Stimulated activated CD8-positive, alpha-beta memory T cell treated with anti-CD3 and anti-CD28 coated beads, Interleukin-15, amount 100 ng/mL, for 1 hour (primary cell): ENCODE measurements at places on chromosomes 5 and 9.
A peak's percentile ranks its signal among the peaks of the same experiment; 100 is the strongest.

DNA sequence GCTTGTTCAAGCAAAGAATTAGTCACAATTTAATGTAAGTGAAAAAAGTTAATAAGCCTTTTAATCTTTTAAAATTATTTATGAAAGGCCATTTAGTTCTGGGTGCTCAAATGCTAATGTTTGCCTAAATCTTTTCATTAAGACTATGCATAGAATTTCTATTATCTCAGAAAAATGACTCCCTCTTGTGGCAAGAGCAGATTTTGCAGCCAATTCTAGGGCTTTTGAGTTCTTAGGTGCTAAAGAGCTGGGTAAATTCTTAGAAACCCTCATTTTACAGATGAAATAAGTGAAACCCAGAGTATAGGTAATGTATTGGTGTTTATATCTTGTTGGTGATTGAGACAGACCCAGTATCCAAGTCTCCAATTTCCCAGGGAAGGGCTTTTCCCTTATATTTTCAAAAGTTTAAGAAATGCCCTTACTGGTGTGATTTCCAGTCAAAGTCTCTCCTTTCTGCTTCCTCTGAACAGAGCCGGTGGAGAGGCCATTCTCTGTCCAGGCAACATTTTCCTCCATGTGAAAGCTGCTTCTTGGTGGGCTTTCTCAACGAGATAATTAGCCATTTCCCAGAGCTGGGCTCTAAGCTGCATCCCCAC is 24.1 kb upstream of the PCSK5 start:
- peak; percentile 22 for DNase-seq

DNA sequence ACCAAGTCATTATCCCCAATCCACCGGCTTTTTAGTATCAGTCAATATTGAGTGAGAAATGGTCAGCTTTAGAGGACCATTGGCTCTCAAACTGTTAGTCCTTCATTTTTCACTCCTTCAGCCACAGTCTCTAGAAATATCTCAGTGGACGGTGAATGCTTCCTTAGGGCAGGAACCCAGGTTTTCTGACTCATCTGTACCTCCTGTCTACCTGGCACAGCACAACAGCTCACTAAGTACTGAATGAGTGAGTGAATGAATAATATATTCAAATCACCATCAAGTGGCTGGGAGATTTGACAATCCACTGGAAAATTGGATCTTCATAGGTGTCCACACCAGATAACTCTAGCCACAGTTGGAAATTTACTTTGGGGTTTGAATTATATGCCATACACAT is 609.5 kb upstream of the CLINT1 start:
- no peak for DNase-seq

- DNase-seq = no peak
Observed at GRCh38 chr5:169350016-169350415, 49.1 kb upstream of the SLIT3 start.

DNA sequence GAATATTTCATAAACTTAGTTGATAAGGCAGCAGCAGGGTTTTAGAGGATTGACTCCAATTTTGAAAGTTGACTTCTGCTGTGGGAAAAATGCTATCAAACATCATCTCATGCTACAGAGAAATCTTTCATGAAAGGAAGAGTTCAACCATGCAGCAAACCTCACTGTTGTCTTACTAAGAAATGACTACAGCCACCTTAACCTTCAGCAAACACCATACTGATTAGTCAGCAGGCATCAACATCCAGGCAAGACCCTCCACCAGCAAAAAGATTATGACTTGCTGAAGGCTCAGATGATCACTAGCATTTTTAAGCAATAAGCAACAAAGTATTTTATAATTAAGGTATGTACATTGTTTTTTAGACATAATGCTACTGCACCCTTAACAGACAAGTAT is 7.6 kb downstream of the TMEM174 start:
- DNase-seq = no peak

DNA sequence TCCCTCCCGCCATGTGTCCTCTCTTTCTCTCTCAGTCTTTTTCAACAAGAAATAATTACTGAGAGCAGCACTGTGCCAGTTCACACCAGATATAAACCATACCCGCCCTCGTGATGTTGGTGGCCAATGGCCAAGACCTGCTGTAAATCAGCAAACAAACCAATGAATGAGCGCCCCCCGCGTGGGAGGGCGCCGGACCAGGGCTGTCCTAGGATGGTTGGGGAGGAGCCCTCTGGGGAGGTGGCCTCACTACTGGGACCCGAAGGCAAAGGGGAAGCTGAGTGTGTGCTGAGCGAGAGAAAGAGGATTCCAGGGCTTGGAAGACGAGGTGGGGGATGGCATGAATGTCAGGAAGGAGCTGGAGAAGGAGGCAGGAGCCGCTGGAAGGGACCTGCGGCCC is 51.2 kb upstream of the BARHL1 start:
- DNase-seq = no peak

DNA sequence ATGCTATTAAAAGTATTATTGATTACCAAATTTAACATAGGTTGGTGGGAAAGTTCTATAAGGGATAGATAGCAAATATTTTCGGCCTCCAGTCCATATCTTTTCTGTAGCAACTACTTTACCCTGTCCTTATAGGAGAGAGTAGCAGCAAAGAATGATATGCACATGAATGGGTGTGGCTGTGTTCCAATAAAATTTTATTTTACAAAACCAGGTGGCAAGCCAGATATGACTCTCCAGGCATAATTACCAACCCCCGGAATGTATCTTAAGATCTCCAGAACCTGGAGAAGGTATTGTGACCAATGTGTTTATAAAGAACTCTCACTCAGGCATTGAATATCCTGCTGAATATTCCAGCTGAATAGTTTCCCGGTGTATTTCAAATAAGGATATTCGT is 1461.2 kb downstream of the MAT2B start:
- no peak for DNase-seq

- no peak for DNase-seq
Observed at GRCh38 chr5:115686738-115687074, 60.9 kb upstream of the TMED7 start.

DNA sequence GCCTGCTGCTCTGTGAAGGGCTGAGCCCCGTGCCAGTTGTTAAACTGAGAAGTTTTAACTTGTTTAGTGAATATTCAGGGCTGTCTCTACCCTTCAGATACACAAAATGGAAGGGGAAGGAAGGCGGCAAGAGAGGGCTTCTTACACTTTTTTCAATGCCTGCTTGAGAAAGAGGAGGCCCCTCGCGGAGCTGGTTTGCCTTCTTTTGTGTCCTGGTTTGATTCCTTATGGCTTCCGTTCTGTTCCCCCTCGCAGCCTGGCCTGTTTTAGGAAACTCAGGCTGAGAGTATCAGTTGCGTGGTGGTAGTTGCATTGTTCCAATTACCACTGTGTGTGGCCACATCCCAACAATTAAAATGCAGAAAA is 1.0 kb downstream of the FAM53C start:
- no peak for DNase-seq

- DNase-seq = no peak
Observed at GRCh38 chr5:178372142-178372571, 139.6 kb upstream of the PHYKPL start.

- no peak for DNase-seq
Observed at GRCh38 chr5:116237917-116238500, 153.2 kb downstream of the COMMD10 start.

- no peak for DNase-seq
Observed at GRCh38 chr5:154993461-154993860, 20.1 kb upstream of the KIF4B start.

DNA sequence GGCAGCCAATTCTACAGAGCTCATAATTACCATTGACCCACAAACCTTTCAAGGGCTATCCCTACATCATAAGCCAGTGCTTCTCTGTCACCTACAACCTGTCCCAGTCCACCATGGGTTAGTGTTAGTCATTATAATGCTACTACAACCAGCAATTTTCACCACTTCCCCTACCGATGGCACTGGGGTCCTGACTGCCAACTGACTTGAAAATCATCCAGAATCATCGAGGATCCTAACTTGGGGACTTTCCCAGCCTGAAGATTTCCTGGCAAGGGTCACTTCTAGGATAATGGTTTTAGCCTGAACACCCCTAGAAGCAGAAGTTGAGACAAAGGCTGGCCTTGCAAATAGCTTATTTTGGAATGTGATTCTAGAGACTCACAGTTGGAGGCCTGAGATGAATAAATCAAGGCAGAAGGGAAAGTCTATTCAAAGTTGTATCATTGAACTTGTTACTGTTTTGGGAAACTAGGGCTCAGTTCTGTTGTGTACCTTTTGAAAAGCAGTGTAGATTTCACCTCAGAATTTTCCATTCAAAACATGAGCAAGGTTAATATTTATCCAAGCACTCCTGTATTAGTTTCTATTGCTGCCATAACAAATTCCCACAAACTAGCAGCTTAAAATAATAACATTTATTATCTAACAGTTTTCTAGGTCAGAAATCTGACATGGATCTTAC is 633.0 kb downstream of the LRRC70 start:
- DNase-seq = no peak

GRCh38 chr9:17810728-17811571 is 232.1 kb downstream of the SH3GL2 start:
- no peak for DNase-seq

GRCh38 chr9:97536480-97536879 is 35.0 kb downstream of the TMOD1 start:
- no peak for DNase-seq

GRCh38 chr9:124812441-124812876 is 35.5 kb downstream of the OLFML2A start:
- DNase-seq = no peak

DNA sequence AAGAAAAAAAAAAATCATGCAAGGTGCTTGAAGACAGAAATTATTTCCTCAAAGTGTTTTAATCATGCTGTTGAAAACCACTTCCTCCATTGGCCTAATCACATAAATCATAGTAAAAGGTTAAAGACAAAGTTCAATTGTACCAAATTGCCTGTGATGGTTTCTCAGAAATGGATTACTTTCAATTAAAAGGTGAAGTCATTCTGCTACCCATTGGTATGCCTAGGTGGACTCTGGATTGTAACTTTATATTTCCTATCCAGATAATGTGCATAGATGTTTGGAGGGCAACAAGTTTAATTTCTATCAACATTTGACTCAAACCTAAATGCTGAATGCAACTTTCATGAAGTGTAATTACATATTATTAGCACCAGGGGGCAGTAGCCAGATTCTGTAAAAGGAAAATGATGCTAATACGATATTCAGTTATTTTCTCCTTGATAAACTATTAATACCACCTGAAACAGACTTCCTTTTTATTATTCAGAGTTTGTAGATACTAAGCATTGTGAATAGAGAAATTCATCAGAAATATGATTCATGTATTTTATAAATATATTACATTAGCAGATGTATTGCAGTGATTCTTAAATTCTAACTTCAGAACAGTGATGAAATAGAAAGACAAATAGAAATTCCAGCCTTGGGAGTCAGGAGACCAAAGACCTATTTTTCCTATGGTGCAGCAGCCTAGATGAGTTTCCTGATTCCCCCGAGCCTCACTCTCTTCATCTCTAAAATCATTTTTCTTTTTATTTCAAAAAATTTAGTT is 148.2 kb downstream of the CAAP1 start:
- DNase-seq = no peak

- no peak for DNase-seq
Observed at GRCh38 chr5:10229306-10230048, 20.2 kb downstream of the ATPSCKMT start.

- DNase-seq = no peak
Observed at GRCh38 chr9:36632892-36633291, 60.2 kb downstream of the MELK start.

DNA sequence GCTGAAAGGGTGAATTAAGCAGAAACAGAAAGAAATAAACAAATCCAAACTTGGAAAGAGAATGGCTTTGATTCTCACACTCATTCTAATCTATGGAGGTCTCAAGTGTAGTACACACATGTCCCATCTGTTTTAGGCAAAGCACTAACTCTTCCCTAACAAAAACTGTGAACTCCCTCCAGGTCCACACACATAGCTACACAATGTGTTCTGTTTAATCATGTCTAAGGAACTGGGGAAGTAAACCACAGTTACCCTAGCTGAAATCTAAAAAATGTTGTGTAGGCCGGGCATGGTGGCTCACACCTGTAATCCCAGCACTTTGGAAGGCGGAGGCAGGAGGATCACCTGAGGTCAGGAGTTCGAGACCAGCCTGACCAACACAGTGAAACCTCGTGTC is 118.7 kb upstream of the FST start:
- DNase-seq = no peak

DNA sequence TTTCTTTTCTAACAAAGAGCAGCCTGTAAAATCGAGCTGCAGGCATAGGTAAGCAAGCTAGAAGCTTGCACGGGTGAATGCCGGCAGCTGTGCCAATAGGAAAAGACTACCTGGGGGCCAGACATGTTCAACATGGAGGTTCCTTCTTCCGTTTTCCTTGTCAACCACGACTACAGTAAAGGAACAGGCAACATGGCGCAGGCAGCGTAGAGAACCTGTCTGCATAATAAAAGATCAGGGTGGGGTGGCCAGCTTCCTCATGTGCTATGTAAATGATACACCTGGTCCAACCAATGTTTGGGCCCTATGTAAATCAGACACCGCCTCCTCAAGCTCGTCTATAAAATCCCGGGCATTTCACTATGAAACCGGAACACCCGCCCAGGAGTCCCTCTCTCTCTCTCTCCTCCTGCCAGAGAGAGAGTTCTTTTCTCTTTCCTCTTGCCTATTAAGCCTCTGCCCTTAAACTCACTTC is 103.8 kb upstream of the LIFR start:
- no peak for DNase-seq

- DNase-seq = no peak
Observed at GRCh38 chr5:133511653-133512235, 100.6 kb downstream of the FSTL4 start.

- peak; percentile 68 for DNase-seq
Observed at GRCh38 chr5:150217873-150218692, 28.2 kb downstream of the SLC6A7 start.

GRCh38 chr5:2914981-2915484 is 163.6 kb upstream of the IRX2 start:
- DNase-seq = no peak

DNA sequence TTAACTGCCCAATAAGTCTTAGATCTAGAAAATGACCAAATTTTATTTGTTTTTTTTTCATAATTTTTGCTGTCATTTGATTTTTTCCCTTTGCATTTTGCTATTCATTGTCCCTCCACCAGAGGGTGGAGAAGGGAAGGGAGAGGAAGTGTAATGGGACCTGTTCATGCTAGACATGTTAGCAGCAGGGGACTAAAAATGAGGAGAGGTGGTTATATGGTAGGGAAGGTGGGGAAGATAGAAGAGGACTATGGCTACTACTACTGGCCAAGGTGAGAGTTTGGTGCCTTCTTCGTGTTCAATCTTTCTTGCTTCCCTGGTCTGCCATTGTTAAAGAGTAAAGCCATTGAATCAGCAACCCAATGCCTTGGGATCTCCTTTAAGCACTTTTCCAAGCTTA is 6.4 kb downstream of the GRIA1 start:
- DNase-seq = no peak

GRCh38 chr5:30099634-30100033 is 1093.9 kb upstream of the CDH6 start:
- no peak for DNase-seq

DNA sequence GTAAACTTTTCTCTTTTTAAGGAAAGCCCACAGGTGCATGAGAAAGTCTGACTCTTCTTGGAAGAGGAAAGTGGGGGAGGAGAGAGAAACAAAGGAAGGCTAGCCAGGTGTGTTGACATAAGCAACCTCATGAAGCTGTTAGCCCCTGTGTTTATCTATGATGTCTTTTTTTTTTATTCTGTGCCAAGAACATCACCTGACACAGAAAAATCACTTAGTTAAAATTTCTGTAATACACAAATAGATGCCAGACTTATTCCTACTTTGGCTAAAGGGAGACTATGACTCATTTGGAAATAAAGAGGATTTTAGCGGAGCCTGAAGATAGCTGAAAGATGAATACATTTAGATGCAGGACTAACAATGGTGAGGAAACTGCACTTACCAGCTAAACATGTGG is 58.3 kb downstream of the BAAT start:
- DNase-seq = no peak
